Activated T-cell treated with anti-CD3 and anti-CD28 coated beads, Interleukin-2, amount 50 U/mL, for 24 hours (primary cell): ENCODE measurements at places on chromosomes 1 and 21.

- no peak for DNase-seq
Measured at GRCh38 chr1:232137066-232137465, 492.9 kb downstream of the SIPA1L2 start.

DNA sequence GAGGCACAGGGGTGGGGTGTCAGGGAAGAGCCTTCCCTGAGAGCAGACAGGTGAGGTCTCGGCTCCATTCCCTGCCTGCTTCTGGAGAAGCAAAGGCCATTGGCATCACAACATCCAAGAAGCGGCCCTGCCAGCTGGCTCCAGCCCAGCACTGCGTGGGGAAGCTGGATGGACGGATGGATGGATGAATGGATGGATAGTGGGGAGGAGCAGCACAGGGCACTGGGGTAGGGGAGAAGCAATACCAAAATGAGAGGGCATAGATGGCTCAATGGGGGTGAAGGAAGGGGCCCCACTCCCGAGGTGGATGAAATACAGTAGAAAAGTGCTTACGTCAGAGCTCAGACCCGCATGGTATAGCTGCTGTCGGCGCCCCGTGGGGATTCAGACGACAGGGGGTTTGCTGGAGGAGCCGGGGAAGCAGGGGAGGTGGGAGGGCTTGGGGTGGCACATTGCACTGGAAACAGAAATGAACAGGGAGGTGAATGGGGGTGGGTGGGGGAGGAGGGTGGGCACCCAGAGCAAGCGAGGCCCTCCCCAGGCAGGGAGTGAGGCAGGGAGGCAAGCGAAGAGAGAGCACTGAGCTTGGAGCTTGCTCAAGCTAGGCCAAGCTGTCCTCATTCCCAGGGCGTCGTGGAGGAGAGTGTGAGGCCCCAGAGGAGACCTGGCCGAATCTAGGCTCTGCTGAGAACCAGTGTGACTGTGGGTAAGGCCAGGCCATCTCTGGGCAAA, 9.5 kb upstream of the GOLT1A start:
- no peak for DNase-seq

DNA sequence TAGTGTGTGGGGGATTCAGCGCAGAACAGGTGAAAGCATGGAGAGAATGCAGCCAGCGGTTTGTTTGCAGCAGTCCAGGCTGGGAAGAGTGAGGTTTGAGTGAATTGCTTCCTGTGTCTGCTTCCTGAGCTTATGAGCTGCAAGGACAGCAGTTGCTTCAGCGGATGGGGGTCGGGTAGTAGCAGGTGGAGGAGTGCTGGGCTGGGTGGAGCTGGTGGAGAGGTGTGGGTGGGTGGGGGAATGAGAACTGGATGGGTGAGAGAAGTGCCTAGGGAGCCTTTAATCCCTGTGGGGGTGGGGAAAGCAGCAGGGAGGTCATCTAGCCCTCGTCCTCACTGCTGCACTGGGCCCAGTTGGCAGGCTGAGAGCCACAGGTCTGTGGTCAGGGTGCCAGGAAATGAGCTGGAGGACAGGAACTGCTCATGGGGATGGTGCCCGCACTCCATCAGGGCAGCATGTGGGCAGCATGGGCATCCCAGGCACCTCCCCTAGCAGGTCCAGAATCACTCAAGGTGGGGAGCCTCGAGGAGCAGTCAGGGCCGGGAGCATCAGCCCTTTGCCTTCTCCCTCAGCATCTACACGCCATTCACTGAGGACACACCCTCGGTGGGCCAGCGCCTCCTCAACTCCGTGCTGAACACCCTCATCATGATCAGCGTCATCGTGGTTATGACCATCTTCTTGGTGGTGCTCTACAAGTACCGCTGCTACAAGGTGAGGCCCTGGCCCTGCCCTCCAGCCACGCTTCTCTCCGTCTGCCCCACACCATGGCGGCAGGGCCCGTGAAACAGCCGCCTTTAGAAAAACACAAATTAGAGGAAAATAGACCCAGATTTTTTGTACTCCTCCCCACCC, 14.8 kb downstream of the PSEN2 start:
- DNase-seq = no peak

- DNase-seq = no peak
Measured at GRCh38 chr1:161838362-161838761, 72.2 kb downstream of the ATF6 start.

DNA sequence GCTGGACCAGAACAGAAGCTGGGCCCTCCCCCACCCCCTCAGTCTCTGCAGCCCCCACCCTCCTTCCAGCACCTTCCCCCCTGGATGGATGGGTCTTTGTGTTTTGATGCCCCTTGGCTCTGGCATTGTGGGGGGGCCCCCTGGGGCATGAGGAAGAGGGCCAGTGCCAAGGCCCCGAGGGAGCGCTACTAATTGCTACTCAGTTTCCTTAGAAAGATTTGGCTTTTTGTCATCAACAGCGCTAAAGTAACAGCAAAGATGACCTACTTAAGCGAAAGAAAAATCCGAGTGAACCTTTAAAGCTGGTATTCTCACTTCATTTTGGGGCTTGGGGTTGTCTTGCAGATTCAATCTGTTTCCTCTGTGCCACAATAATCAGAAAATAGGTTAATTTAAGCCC, 63.5 kb downstream of the SKI start:
- DNase-seq = no peak

- no peak for DNase-seq
Measured at GRCh38 chr1:162175379-162176081, 106.0 kb downstream of the NOS1AP start.

GRCh38 chr1:46483589-46483988, 6.0 kb upstream of the DMBX1 start:
- DNase-seq = no peak

GRCh38 chr21:32909393-32909792, 116.3 kb upstream of the OLIG2 start:
- no peak for DNase-seq

- DNase-seq = no peak
Measured at GRCh38 chr1:114092186-114093062, 61.2 kb downstream of the SYT6 start.

DNA sequence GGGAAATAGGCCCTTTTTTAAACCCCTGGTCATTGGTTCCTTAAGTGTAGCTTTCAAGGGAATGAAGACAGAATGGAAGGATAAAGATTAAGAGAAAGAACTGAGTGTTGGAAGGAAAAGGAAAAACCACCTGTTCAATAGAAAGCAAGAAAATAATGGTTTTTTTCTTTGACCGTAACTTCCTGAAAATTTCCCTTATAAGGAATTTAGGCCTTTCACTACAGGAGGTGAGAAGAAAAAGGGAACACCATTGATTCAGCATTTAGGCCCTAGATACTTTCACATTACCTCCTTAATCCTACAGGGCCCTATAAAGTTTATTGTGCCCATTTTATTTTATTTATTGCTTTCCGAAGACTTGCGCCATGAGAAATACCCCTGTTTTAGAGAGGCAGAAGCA, 18.9 kb downstream of the KPNA6 start:
- DNase-seq = no peak

GRCh38 chr1:22534951-22535350, 28.3 kb upstream of the EPHA8 start:
- DNase-seq = no peak

- no peak for DNase-seq
Measured at GRCh38 chr1:160081261-160081936, at the start of gene KCNJ9. Gene KCNJ9 (plus strand): TSS chr1:160081538. CDS start chr1:160084031, 2,493 bp downstream.
